ENCODE measurements at places on chromosomes 2 and 18.

- H3K36me3 ChIP-seq: no peaks in the 10 kb centered on the region
- peaks cover 40% of the 10 kb centered on the region for H3K4me1 ChIP-seq
- DNase-seq: no peak
- H3K27me3 ChIP-seq: peaks cover 4% of the 10 kb centered on the region
- H3K4me3 ChIP-seq: no peak overlapping the region
- no peak overlapping the region for H3K27ac ChIP-seq
Observed at GRCh38 chr2:217916504-217917254, 86.1 kb downstream of the TNS1 start.

DNA sequence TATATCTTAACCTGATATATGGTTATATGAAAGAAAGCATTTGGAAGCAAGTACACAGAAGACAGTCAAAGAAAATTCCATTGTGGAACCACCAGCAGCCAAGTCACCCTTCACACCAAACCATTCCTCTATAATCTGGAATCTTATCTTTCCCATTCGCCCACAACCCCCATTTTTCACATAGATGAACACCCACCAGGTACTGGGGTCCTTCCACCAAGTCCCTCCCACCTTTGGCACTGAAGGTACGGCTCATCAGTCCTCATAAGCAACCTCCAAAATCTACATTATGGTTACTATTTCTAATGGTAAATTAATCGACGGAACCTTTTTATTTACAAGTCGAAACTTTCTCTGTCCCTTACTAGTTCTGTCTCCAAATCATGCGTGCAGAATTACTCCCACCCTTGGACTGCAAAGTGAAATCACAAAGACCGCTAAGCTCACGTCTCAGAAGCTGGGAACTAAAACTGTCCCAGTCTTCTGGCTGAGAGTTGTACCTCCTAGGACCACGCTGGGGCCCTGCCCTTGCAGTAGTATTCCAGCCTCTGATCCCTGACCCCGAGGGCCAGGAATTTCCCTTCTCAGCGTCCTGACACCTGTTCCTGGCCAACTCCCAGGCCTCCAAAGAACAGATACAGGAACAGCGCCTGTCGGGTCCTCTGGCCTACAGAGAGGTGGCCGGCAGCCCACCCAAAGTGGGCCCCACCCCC is 702 bp downstream of the OLA1 start:
- peak overlapping the region; percentile 78 for H3K27ac ChIP-seq
- DNase-seq: no peak
- peaks cover 12% of the 10 kb centered on the region for H3K36me3 ChIP-seq
- H3K4me1 ChIP-seq: peaks cover 43% of the 10 kb centered on the region
- peak overlapping the region; percentile 91 for H3K4me3 ChIP-seq
- no peaks in the 10 kb centered on the region for H3K27me3 ChIP-seq

DNA sequence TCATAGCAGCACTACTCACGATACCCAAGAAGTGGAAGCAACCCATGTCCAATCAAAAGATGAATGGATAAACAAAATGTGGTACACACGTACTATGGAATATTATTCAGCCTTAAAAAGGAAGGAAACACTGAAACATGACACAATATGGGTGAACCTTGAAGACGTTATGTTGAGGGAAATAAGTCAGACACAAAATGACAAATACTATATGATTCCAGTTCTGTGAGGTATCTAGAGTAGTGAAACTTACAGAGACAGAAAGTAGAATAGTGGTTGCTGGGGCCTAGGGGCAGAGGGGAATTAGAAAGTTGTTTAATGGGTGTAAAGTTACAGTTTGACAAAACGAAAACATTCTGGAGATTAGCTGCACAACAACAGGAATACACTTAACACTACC is 24.7 kb downstream of the TLK1 start:
- peak overlapping the region; percentile 77 for H3K27ac ChIP-seq
- H3K27me3 ChIP-seq: no peaks in the 10 kb centered on the region
- no peak overlapping the region for H3K4me3 ChIP-seq
- DNase-seq: no peak

DNA sequence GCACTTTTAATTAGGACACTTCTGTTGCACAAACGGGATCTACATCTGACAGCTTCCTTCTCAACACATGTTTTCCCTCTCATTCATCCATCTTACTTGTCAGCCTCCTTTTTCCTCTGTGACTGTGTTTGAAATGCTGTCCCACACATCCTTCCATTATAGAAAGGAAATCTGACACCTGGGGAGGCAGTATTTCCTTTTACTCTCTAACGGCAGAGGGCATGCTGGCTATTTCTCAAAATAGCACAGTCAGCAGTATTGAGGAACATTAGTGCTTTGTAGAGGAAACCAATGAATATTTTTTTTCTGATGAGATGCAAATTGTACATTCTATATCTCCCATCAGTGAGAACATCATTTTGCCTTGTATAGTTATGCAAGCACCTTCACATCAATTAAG is 668.7 kb downstream of the SLC4A3 start:
- no peak overlapping the region for H3K4me3 ChIP-seq
- H3K36me3 ChIP-seq: peaks cover 2% of the 10 kb centered on the region
- DNase-seq: no peak

GRCh38 chr2:17479875-17480274 is 38.4 kb downstream of the RAD51AP2 start:
- no peak for DNase-seq
- no peaks in the 10 kb centered on the region for H3K27me3 ChIP-seq
- no peak overlapping the region for H3K27ac ChIP-seq
- no peaks in the 10 kb centered on the region for H3K36me3 ChIP-seq
- no peaks in the 10 kb centered on the region for H3K4me1 ChIP-seq

GRCh38 chr18:12283256-12283655 is 24.8 kb upstream of the TUBB6 start:
- no peak for DNase-seq
- peaks cover 52% of the 10 kb centered on the region for H3K27me3 ChIP-seq
- no peaks in the 10 kb centered on the region for H3K36me3 ChIP-seq
- peaks cover 21% of the 10 kb centered on the region for H3K4me1 ChIP-seq
- H3K27ac ChIP-seq: no peak overlapping the region

GRCh38 chr2:100207411-100207885 is 65.1 kb upstream of the AFF3 start:
- no peaks in the 10 kb centered on the region for H3K27me3 ChIP-seq
- H3K27ac ChIP-seq: no peak overlapping the region
- no peak for DNase-seq
- no peaks in the 10 kb centered on the region for H3K36me3 ChIP-seq

DNA sequence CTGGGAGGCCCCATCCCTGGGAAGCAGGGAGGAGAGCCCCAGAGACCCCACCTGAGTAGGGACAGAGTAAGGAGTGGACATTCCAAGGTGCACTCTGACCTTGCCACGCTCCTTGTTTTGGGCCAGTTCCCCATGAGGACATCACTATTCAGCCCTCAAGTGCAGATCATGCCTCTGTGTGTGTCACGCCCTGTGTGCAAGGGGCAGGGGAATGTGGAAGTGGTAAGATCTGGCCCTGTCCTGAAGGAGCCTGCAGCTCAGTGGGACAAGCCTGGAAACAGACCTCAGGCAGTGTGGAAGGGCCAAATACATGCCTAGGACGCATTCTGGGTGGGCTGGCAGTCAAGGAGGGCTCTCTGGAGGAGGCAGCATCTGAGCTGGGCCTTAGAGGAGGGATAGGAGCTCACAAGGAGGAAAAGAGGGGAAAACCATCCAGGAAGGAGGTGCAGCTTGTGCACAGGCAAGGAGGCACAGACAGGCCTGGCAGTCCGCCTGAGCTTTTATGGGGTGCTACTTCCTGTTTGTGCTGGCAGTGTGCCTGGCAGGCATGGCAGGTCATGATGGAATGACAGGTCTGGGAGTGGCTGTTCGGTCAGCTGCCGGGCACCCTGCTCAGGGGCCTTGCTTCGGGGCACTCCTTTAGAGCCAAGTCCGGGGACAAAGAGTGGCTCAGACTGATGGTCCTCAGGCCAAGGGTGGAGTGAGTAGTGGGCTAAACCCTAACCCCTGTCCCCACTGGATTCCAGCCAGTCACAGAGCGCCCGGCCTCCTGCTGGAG is 3.3 kb downstream of the KLHL30 start:
- peak overlapping the region; percentile 63 for H3K27ac ChIP-seq
- DNase-seq: no peak
- no peaks in the 10 kb centered on the region for H3K36me3 ChIP-seq
- H3K4me1 ChIP-seq: no peaks in the 10 kb centered on the region
- no peaks in the 10 kb centered on the region for H3K27me3 ChIP-seq
- H3K4me3 ChIP-seq: no peak overlapping the region

- peaks cover 15% of the 10 kb centered on the region for H3K4me1 ChIP-seq
- no peaks in the 10 kb centered on the region for H3K27me3 ChIP-seq
Observed at GRCh38 chr2:112006076-112006410, 49.0 kb upstream of the TMEM87B start.

DNA sequence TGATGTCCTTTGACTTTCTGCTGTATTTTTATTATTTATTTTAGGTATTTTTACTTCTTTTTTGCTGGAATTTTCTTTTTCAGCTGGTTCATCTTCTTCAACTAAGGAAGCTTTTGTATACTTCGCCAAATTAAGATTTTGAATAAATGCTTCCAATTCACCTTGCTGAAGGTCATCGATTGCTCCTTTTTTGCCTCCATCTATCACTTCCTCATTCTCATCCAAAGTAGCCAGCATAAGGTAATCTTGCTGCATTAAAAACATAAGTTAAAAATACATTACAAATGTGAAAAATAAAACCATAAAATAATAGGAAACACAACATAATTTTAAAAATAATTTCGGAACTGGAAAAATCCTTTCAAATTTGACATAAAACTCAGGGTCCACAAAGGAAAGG is 2.6 kb downstream of the CEBPZ start:
- H3K4me1 ChIP-seq: peaks cover 19% of the 10 kb centered on the region
- no peak overlapping the region for H3K4me3 ChIP-seq
- H3K27me3 ChIP-seq: no peaks in the 10 kb centered on the region
- DNase-seq: no peak
- no peak overlapping the region for H3K27ac ChIP-seq

DNA sequence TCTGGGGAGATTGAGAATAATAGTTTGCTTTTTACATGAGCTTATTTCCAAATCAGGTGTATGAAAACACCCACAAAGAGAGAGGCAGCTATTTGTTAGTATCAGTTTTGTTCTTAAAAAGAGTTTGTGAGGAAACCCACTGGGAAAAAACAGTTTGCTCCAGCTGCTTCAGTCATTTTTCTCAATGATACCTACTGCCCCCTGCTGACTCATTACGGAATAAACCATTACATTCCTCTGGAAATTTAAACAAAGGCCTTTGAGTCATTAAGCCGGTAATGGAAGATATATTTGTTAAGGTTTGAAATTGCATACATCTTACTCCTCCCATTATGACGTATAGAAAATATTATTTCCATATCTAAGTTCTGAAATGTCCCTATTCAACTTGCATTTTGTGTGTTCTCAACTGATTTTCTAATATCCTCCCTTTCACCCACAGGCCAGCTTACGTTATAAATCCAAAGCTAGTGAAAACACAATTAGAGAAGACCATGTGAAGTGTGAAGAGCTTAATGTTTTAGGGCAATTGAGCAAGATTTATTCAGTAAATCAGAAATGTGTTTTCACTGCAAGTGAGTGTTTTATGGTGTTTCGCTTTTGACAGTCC is 761.6 kb downstream of the DSC3 start:
- H3K4me3 ChIP-seq: no peak overlapping the region
- no peak overlapping the region for H3K27ac ChIP-seq
- H3K27me3 ChIP-seq: no peaks in the 10 kb centered on the region
- no peaks in the 10 kb centered on the region for H3K4me1 ChIP-seq
- H3K36me3 ChIP-seq: no peaks in the 10 kb centered on the region
- DNase-seq: peak; percentile 56

- peaks cover 13% of the 10 kb centered on the region for H3K36me3 ChIP-seq
- no peak for DNase-seq
- H3K27ac ChIP-seq: no peak overlapping the region
Observed at GRCh38 chr2:39264733-39265132, 21.0 kb upstream of the CDKL4 start.

DNA sequence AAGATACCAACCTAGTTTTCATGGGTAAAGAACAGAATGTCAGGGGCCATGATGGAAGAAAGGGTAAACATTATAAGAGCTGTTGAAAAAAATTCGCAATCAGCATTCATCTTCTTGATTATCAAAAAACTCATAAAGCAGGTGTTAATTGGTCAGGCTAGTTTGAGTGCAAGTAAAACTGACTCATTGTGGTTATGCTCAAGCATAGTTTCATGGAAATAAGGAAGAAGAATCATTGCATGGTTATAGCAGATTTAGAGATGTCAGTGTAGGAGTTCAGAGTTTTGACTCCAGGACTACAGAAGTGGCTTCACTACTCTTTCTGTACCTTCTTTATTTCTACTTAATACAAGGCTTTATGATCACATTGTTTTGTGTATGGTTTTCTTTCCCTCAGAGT is 26.9 kb upstream of the CDH19 start:
- H3K27ac ChIP-seq: no peak overlapping the region
- H3K36me3 ChIP-seq: no peaks in the 10 kb centered on the region
- DNase-seq: no peak
- no peaks in the 10 kb centered on the region for H3K27me3 ChIP-seq

- DNase-seq: no peak
- H3K4me1 ChIP-seq: no peaks in the 10 kb centered on the region
- no peak overlapping the region for H3K27ac ChIP-seq
- no peak overlapping the region for H3K4me3 ChIP-seq
Observed at GRCh38 chr18:1774261-1774660, 797.0 kb downstream of the METTL4 start.

GRCh38 chr2:101123795-101124471 is 27.2 kb downstream of the TBC1D8 start:
- H3K4me1 ChIP-seq: peaks cover 10% of the 10 kb centered on the region
- no peak overlapping the region for H3K4me3 ChIP-seq
- no peaks in the 10 kb centered on the region for H3K27me3 ChIP-seq

- peaks cover 39% of the 10 kb centered on the region for H3K27me3 ChIP-seq
- H3K36me3 ChIP-seq: no peaks in the 10 kb centered on the region
- no peak overlapping the region for H3K27ac ChIP-seq
- DNase-seq: no peak
- no peak overlapping the region for H3K4me3 ChIP-seq
Observed at GRCh38 chr2:222430681-222431080, 6.3 kb downstream of the SGPP2 start.

GRCh38 chr2:119407430-119408220 is 24.0 kb upstream of the TMEM37 start:
- DNase-seq: peak; percentile 70
- H3K4me3 ChIP-seq: no peak overlapping the region
- H3K27ac ChIP-seq: no peak overlapping the region
- H3K36me3 ChIP-seq: no peaks in the 10 kb centered on the region
- no peaks in the 10 kb centered on the region for H3K27me3 ChIP-seq

DNA sequence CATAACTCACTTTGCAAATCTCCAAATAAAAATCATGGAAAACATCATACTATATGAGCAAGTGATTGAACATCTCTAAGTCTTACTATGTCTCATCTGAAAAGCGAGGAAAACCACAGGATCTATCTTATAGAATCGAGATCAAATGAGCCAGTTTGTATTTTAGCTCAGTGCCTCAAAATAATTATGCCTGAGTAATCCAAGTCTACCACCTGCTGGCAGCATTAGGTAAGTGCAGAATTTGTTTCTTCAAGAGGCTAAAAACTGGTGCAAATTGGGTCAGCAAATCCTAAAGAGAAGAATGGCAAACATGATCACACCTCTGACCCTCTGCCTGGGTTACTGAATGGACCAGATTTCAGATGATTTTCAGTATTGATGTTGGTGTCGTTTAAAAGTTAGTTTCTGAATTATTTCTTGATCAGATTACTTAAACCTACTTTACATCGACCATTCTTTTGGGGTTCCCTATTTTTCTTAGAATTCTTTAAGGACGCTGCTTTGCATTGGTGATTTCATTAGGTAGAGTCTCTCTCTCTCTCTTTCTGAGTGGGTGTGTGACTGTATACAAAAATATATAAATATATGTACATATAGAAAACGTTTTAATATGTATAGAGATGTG is 12.7 kb upstream of the FHOD3 start:
- no peaks in the 10 kb centered on the region for H3K4me1 ChIP-seq
- no peak overlapping the region for H3K4me3 ChIP-seq
- DNase-seq: peak; percentile 45

- no peak overlapping the region for H3K27ac ChIP-seq
- DNase-seq: no peak
- peaks cover 20% of the 10 kb centered on the region for H3K4me1 ChIP-seq
Observed at GRCh38 chr2:20094142-20094755, 42.8 kb upstream of the LAPTM4A start.
